Left ventricle myocardium inferior (tissue), 1 donor: ENCODE measurements at places on chromosomes 3 and 15.
A peak's percentile ranks its signal among the peaks of the same experiment; 100 is the strongest.

DNA sequence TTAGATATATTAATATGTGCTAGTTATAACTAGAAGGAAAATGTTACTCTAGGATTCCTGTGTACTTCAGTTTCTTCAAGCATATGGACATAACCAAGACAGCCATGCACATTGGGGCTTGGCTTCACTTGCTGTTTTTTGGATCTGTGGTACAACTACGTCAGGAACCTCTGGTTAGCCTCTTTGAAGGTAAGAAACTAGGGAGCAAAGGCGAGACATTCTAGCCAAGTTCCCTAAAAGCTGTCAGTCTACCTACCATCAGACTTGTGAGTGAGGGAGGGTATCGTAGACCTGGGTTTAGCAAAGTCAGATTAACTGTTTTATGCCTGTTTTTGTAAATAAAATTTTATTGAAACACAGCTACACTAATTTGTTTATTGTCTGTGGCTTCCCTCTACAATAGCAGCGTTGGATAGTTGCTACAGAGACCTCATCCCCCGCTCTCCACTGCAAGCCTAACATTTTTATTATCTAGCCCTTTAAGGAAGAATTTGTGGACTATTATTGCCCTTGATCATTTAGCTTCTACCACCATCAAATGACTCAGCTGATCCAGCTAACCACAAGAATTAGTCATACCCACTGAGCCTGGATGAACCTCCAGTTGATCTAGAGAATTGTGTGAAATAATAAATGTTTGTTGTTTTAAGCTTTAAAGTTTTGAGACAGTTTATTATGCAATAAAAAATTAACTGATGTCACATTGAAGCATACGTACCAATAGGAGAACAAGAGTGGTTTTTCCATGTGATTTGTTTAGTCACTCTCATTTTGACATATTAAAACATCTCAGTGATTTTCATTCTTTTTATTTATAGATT, 58.1 kb downstream of the RSRC1 start:
- DNase-seq, result no peak

DNA sequence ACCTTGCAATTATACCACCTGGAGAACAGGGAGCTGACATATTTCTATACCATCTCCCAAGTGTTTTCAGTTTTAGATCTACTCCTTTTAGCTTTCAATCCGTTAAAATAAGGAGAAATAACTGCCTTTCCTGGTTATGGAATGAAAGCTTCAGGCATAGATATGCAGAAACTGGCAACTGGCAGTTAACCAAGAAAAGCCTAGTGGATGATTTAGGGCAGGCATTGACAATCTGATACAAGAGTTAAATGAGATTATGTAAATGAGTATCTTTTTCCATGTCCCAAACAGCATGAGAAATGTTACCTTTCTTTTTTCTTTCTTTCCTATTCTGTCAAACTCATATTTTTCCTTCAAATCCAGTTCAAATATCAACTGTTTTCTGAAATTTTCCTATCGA, 689.1 kb upstream of the DPPA4 start:
- no peak for DNase-seq

DNA sequence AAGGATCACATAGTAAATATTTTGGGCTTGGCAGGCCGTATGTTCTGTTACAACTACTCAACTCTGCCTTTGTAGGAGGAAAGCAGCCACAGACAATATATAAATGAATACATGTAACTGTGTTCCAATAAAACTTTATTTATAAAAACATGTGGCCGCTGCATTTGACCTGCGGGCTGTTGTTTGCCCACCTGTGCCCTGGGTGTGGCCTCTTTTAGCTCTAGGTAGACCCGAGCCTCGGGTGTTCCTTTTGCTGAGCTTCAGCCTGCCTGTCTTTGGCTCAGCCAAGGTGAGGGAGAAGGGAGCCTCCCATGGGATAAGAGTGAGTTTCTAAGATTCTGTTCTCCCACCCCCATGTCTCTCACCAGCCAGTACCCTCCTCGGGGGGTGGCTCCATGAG, 5.6 kb downstream of the FAM3D start:
- no peak for DNase-seq

DNA sequence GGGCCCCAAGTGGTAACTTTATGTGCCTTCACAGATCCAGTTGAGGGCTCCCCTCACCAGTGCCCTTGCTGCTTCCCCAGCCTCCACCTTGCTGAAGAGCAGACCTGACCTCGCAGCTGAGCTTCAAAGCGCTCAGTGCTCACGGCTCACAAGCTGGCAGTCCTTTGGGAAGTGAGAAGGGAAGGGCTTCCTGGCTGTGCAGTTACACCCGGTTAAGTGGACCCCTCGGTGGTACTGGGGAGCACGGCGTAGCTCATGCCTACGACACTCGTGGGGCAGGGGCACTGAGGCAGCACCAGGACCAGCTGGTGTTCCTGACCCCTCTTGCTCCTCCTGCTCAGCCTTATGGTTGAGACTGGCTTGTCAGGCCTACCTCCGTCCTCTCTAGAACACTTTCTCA, 629.0 kb upstream of the TBL1XR1 start:
- DNase-seq, result no peak

DNA sequence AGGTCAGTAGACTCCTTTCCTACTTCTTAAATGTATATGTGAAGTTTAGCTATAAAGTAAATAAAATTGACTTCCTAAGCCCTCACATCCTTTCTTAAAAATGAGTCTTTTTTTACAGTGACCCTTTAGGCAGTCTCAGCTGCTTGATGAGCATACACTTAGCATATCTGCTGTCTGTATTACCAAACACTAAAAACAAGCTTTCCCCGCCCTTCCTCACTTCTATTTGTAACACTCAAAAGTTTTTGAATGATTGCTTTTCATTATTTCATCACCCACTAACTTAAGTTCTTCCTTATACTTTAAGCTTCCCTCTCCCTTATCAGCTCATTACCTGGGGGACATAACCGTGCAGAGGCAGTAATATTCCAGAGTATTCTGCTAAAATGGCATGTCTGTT, 89.4 kb downstream of the PLOD2 start:
- DNase-seq, result no peak

DNA sequence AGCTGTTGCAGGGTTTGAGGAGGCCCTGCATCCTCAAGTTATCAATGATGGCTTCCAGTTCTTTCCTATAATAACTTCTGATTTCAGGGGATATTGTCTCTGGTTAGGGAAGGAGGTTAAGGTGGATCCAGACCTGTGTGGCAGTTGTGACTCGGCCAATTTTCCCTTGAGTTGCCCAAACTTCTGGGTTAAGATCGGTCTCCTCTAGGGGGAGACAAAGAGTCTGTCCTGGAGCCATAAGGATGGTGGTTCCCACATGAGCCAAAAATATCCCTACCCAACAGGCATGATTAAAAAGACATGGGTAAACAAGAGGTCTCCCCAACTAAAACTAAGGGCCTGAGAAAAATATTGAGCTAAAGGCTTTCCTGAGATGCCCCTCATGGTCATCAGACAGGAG, 227.5 kb upstream of the MDFIC2 start:
- no peak for DNase-seq

DNA sequence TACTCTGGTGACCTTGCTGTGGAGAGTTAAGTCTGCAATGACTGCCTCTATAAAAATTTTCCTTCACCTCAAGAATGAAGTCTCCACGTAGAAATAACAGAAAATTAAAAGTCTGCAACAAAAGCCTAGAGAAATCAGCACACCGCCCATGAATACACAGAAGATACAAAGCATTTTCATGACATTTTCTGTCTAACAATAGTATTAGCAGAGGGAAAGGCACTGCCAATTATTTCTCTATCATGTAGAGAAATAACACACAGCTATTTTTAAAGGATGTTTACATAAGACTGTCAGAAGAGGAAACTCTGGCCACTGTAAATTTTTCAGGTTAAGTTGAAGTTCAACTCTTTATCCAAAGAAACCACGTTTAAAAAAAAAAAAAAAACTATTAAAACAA, 80.8 kb downstream of the GSK3B start:
- no peak for DNase-seq

GRCh38 chr3:110664148-110664547, 407.5 kb upstream of the NECTIN3 start:
- no peak for DNase-seq

- no peak for DNase-seq
Measured at GRCh38 chr15:96276438-96277210, 53.9 kb upstream of the NR2F2 start.

DNA sequence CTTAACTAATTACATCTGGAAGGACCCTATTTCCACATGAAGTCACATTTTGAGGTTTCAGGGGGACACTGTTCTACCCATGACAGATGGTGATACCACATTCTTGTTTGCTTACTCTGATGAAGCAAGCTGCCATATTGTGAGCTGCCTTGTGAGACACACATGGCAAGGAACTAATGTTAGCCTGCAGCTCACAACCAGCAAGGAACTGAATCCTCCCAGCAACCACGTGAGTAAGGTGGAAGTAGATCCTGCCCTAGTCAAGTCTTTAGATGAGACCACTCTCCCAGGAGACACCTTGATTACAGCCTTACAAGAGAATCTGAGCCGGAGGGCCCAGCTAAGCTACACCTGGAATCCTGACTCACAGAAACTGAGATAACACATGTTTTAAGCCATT, 160.1 kb downstream of the PDE8A start:
- no peak for DNase-seq

- no peak for DNase-seq
Measured at GRCh38 chr15:36208868-36209582, 370.4 kb upstream of the CDIN1 start.

DNA sequence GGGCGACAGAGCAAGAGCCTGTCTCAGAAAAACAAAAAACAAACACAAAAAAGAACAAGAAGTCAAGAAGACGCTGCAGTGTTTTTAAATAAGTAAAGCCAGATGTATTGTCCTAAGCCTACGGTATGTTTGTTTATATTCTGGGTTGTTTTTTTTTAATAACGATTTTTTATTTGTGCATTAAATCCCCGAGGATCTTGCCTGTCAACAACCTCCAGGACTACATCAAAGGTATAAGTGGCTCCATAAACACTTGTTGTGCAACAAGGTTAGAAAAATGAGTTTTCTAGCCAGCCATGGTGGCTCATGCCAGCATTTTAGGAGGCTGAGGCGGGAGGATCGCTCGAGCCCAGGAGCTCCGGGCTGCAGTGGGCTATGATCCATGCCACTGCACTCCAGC, 26.1 kb downstream of the ITGB5 start:
- no peak for DNase-seq

GRCh38 chr15:75727851-75728715, 15.4 kb upstream of the CSPG4 start:
- DNase-seq, result peak; percentile 49
